ENCODE measurements at places on chromosomes 4 and X. TPM values are rescaled to one million over a fixed set of nuclear protein-coding genes. Genes with fewer than 3 reads are reported as not detected.
A peak's percentile ranks its signal among the peaks of the same experiment; 100 is the strongest.

CCNA2 gene
- 7.2 TPM for total RNA-seq

PRDM8 gene
- total RNA-seq: 0.17 TPM

ADH4 gene
- not detected for total RNA-seq

DNA sequence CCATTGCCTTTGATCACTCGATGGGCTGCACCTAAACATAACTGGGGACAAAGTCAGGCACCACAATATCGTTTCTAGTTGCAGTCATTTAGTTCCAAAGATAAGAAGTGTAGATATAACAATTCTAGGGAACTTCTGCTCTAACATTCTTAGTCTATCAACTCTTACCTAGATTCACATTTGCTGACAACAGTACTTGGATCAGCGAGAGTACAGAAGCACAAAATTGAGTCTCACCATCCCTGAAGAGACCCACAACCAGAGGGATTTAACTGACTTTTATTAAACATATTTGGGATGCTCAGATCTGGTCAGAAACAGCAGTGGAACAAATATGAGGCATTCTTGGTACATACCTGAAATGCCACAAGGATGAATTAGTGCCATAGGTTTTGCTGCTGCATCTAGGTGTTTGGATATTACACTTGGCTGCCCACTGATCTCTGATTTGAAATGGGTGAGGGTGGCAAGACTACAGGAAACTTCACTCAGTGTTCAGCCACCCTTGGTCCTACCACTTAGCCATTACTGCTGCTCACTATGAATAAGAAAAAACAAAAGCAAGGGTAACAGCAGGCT is 28.9 kb upstream of the HUWE1 start:
- DNase-seq: no peak

DNA sequence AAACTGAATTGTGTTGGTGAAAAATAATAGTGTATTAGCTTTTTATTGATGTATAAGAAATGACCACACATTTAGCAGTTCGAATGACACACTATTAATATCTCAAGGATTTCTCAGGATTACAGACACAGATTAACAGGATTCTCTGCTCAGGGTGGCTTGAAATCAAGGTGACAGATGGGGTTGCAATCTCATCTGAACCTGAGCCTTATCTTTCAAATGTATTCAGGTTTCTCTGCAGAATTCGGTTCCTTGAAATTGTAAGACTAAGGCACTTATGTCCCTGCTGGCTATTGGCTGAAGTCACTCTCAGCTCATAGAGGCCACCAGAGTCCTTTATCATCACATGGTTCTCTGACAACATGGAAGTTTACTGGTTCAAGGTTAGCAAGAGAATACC is 1780.1 kb downstream of the ARAP2 start:
- DNase-seq: no peak

- no peak for DNase-seq
These were observed 83.1 kb downstream of the DMD start for GRCh38 chrX:33128048-33128805.

DNA sequence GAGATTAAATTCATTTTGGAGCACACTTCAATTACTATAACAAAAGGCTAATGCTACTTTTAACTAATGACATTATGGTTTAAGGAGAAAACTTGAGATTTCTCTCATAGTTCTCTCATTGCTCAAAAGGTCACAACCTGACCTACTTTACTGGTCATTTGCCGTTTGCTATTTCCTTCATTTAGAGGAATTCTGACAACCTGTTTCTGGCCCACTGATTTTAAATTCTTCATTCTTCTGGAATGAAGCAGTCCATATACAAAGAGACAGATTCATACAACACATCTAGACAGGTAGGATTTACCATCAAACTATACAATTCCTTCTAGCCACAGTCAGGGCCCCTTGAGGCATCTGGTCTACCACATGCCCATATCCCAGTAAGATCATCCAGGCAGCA is 14.2 kb downstream of the RNF150 start:
- DNase-seq: no peak

DNA sequence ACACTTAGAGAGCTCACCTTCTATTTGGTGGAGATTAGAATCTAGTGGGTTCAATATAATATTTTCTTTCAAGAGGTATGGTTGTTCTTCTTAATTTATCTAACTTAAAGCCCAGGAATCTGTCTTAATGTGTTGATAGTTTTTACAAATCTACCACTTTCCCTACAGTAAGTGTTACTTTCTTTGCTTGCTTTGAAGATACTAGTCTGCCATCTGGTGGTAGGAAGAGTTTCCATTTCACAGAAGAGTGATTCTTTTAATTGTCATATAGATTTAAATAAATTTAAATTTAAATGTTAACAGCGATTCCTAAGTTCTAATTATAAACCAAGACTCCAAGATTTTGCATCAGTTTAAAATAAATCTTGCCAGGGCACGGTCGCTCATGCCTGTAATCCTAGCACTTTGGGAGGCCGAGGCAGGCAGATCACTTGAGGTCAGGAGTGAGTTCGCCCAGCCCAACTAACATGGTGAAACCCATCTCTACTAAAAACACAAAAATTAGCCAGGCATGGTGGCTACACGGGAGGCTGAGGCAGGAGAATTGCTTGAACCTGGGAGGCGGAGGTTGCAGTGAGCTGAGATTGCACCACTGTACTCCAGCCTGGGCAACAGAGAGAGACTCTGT is 43.5 kb downstream of the NUDT9 start:
- peak; percentile 7 for DNase-seq

DNA sequence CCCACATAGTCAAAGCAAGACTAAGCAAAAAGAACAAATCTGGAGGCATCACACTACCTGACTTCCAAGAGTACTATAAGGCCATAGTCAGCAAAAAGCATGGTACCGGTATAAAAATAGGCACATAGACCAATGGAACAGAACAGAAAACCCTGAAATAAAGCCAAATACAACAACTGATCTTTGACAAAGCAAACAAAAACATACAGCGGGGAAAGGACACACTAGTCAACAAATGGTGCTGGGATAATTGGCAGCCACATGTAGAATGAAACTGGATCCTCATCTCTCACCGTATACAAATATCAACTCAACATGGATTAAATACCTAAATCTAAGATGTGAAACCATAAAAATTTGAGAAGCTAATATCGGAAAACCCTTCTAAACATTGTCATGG is 819.3 kb upstream of the FRG1 start:
- no peak for DNase-seq

DNA sequence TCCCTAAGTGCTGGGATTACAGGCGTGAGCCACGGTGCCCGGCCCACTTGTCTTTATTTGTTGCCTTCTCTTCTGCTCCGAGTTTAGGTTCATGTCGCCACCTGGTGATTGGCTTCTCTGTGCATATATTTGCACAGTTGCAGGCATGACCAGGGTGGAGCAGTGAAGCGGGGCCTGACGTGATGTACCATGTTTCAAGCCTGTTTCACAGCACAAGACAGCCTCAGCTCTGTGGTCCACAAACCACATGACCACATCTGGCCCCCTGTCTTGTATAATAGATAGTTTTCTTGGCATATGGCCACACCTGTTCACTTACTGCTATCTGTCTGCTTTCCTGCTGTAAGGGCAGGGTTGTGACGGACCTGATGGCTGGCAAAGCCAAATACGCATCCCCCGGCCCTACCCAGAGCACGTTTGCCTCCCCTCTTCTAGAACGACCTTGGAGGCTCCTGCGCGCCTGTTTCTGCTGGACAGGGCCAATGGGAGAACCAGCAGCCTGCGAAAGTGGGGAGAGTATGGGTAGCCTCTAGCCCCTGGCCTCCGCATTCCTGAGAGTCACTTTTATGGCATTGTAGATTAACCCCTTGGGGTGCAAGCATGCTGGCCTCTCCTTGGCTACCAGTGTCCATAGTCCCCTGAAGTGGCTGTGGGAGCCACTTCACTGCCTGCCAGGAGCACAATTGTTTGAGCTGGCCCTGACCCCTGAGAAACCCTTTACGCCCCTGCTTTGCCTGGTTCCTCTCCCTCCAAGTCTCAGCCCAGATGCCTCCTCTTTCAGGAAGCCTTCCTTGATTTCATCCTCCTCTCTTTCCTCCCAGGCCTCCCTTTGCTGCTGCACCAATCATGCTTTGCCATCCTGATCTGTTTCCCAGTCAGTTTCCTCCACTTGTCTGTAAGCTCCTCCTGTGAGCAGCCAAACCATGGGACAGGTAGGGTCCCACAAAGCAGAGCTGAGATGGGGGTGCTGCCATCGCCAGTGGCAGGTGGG is 6.0 kb upstream of the SH3TC1 start:
- peak; percentile 49 for DNase-seq

- no peak for DNase-seq
These were observed 7.6 kb downstream of the FAT4 start for GRCh38 chr4:125322366-125322730.

DNA sequence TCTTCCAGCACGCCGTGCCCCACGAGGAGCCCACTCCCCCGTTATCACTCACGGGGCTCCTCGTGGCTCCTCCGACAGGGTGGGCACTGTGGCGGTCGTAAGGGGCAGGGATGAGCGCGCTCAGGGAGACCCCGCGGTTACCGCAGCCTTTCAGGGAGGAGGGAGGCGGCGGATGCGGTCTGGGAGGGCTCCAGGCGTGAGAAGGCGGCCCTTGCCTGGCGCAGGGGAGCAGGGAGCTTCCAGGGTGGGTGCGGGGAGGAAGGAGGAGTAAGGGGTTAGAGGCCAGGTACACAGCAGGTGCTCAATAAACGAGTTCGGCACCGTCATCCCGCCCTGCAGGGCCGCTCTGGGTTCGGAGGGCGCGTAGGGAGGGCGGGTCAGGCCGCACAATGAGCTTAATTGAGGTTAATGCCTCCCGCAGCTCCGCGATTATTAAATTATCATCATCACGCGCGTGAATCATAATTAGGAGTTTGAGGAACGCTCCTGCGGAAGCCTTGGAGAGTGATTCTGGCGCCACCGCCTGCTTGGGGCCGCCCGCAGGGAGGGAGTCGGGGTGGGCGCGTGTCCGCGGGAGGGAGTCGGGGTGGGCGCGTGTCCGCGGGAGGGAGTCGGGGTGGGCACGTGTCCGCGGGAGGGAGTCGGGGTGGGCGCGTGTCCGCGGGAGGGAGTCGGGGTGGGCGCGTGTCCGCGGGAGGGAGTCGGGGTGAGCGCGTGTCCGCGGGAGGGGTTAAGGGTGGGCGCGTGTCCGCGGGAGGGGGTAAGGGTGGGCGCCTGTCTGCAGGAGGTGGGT is 7.6 kb upstream of the NKX1-1 start:
- no peak for DNase-seq

GRCh38 chr4:183772361-183772760 is 113.3 kb downstream of the TRAPPC11 start:
- DNase-seq: no peak

DNA sequence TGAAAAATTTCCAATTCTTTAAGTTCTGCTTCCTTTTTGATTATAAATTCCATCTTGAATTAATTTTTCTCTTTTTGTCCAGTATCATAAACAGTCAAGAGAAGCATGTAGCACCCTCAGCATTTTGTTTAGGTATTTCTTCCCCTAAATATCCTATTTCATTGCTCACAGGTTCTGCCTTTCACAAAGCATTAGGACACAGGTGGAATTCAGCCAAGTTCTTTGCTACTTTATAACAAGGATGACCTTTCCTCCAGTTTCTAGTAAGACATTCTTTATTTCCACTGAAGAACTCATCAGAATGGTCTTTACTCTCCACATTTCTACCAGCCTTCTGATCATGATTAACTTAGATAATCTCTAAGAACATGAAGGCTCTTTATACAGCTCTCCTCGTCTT is 7.4 kb downstream of the SLC9B1 start:
- no peak for DNase-seq

All from kidney epithelial cell (primary cell).